ENCODE measurements at places on chromosomes 7 and 10.

- no peak for DNase-seq
Measured at GRCh38 chr10:106815427-106816043, 349.0 kb downstream of the SORCS1 start.

DNA sequence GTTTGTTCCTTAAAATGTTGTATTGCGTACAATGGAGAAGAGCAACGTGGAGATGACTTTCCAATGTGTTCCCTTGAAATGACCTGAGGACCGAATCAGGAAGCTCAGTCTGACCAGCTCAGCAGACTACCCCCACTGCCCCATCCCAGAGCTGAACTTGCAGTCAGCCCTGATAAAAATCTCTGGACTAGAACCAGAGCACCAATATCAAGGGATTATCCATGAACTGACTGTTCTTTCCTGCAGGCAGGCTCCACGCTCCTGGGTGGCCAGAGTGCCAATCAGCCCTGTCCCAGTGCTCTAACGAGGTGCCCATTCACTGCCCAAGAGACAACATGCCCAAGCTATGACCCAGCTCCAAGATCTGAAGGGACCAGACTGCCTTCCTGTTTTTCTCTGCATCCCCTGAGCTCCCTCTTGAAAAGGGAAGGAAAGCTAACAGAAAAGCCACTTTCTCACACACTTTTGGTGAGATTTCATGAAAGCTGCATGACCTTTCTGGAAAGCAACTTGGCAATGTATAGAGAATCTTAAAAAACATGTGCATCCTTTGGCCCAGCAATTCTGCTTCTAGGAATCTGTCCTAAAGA is 130.2 kb downstream of the KCNMA1 start:
- no peak for DNase-seq

DNA sequence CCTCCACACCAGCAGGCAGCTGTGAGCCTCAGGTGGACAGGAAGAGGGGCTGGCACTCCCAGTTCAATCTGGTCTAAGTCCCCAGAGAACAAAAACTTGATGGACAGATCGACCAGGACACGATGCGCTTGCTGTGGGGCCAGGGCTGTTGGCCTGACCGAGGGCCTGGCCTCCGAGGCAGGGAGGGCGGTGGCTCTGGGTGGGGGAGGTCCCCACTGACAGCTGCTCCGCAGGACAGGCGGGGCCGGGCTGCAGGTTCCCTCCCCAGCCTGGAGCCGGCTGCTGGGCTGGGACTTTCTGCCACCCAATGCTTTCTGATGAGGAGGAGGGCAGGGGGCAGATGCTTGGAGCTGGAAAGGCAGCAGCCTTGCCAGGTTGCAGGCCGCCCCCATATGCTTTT is 37.4 kb upstream of the ADGRA1 start:
- no peak for DNase-seq

GRCh38 chr7:136070736-136071505 is 93.8 kb upstream of the MTPN start:
- DNase-seq: no peak

- no peak for DNase-seq
Measured at GRCh38 chr10:73588656-73589055, 2.5 kb downstream of the USP54 start.

GRCh38 chr7:33710608-33711007 is 194.7 kb upstream of the BMPER start:
- no peak for DNase-seq

DNA sequence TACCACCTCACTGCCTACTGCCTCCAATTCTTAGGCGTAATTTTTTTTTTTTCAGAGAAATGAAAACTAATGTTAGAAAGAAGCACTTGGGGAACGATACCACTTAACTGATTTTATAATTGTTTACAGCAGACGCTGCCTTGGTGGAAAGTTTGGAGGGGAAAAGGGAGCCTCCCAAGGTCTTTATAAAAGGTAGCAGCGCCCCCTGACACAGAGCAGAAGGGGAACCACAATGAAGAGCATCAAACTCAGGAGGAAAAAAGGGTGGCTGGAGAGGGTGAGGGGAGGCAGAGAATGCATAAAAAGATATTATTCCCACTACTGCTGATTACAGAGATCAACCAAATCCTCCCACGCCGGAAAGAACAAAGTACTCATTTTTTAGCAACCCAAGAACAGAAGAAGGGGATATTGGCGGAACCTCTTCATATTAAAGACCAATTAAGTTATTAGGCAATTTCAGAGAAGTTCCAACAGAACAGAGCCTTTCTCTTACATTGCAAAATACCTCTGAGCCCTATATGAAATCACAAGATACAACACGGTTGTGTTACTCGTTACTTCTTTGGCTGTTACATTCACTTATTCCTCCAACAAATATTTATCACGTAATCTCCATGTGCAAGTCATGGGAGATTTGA is 135.8 kb downstream of the TEX36 start:
- DNase-seq: no peak

DNA sequence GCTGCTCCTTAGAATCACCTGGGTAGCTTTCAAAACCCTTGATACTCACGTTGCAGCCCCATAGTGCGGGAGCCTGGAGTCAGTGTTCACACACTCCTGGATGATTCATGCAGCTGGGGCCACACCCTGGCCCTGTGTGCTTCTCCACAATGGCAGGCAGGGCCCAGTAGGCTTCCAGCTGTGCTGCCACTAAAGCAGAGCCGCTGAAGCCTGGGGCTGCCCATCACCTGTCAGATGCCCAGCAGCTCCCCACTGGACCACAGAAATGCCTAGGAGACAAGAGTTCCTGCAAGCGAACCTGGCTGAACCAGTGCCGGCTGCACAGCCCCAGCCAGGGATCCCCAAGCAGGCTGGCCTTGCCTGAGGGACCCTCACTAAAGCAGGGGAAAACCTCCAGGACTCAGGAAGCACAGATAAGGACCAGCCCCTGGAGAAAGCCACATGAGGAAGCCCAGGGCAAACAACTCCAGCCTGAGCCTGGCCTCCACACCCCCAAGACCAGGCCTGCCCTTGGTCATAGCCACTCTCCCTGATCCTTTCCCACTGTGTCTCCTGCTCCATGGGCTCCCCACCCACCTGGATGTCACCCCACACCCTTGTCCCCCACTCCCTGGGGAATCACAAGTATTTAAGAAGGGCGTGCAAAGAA is 111.9 kb downstream of the GRID1 start:
- DNase-seq: no peak

- no peak for DNase-seq
Measured at GRCh38 chr7:94908323-94909178, 1.2 kb downstream of the PPP1R9A start.

DNA sequence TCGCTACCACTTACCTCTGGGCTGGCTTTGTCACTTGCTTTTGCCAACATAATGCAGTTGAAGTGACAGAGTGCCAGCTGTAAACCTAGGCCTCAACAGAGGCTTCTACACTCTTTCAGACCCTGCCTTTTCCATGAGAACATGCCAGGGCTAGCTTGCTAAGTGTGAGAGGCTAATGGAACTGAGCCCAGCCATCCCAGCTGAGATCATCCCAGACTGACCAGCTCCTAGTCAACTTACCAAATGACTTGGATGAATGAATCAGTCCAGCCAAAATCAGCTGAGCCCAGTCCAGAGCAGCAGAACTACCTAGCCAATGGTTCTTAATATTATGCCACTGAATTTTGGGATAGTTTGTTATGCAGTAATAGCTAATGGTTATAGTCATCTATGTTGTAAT is 34.7 kb upstream of the MKLN1 start:
- no peak for DNase-seq

DNA sequence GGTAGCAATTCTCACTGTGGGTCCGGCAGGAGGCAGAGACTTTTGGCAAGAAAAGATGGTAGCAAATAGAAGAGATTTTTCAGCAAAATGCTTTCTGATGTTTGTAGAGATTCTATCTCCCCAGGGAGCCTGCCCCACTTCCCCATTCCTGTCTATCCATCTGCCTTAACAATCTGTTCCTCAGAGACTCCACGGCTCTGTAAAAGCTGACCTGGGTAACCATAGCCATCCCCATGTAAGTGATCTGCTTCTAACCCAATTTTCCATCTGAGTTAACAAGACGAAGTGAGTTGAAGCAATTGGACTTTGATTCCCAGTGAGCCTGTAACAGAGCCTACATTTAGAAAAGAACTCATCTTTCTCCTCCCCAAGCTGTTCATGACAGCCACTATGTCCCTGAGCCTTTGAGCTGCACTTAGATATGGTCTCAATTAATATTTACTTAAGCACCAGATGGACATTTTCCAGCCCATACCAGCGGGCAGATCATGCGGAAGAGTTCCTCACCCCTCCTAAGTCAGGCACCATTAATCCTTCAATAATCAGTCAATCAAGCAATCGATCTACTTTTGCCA is 896.1 kb downstream of the CCSER2 start:
- DNase-seq: no peak

GRCh38 chr7:44887293-44887692 is 2.0 kb upstream of the PURB start:
- no peak for DNase-seq
